RPMI7951 (cell line): ENCODE measurements at places on chromosomes 13 and 19.

GRCh38 chr19:43597876-43598275, 1.5 kb downstream of the ZNF576 start:
- no peak for DNase-seq

GRCh38 chr13:110341445-110342244, 34.6 kb downstream of the COL4A2 start:
- DNase-seq: no peak

DNA sequence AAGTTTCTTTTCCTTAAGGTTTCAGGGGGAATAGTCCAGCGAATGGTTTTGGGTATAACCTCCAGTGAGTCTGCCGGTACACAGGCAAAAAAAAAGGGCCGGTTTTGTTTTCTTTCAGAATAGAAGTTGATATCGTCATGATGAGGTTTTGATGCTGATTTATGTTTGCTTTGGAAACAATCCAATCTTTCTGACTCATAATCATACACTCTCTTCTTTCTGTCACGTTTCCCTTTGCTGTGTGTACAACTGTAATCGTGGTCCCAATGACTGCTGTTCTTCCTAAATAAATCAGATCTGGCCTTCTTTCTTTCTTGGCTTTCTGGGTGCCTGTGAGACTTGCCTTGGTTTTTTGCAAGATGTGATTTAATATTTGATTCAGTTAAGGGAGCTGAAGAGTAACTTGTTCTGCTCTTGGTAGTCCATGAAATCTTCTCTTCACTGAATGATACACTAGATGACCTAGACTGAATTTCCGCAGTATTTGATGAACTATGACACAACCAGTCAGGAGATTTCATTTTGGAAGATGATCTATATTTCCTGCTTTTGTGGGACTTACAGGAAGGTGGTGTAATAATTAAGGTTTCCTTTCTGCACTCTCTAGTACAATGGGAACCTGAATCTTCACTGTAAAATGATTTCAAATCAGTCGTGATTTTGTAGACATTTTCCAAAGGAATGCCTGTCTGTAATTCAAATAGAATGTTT, 34.9 kb upstream of the METTL21C start:
- DNase-seq: peak; percentile 66

GRCh38 chr19:15072930-15073647, 8.9 kb upstream of the OR1I1 start:
- peak; percentile 94 for DNase-seq

DNA sequence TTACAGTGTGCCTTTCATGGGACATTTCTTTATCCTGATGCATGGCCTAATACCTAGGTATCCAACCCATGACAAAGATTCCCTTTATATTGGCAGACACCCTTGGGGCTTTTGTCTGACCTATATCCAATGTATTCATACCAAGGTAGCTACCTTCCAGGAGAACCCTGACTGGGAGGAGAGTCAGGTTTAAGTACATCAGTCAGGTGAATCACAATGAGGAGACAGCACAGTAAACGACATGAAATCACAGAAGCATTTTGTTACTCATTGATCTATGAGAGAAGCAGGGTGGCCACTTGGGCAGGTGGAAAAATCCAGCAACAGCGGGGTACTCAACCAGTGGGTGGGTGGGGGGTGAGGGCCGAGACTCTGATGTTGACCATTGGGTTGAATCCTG, 527.4 kb upstream of the ATXN8OS start:
- no peak for DNase-seq

DNA sequence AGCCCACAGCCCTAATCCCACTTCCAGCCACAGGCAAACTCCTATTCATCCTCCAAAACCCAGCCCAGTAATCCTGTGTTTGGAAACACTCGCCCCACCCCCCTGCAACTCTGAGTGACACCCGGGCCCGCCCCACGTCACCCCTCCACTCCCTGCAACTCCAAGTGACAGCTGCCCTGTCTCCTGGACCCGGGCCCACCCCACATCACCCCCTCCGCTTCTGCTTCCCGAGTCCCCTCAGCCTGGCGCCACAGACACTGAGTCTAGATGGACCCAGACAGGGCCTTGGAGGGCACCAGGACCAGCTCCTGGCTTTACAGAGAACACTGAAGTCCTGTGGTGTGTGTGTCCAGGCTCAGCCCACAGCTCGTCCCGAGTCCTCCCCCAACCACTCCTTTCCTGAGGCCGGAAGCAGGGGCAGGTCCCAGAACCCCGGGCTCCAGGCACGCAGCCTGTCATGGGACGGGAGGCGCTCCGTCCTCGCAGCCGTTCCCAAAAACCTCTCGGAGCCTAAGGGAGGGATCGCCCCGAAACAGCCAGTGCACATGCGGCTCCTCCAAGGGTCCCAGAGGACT, 7.7 kb downstream of the REXO1 start:
- DNase-seq: peak; percentile 29

DNA sequence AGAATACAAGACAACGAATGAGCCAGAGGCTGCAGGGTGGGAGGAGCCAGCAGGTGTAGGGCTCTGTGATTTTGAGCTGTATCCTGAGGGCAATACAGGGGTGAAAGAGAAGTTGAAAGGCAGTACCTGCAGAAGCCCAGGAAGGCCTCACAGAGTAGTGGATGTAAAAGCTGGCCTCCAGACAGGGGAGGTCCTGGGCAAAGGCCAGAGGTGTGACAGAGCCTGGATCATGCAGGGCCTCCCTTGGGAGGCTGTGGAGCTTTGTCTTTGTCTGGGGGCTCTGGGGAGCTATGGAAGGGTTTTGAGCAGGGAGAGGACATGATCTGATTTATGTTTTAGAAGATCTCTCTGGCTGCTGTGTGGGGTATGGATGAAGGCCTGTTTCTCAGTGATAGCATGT, 2.7 kb downstream of the MEGF8 start:
- no peak for DNase-seq

DNA sequence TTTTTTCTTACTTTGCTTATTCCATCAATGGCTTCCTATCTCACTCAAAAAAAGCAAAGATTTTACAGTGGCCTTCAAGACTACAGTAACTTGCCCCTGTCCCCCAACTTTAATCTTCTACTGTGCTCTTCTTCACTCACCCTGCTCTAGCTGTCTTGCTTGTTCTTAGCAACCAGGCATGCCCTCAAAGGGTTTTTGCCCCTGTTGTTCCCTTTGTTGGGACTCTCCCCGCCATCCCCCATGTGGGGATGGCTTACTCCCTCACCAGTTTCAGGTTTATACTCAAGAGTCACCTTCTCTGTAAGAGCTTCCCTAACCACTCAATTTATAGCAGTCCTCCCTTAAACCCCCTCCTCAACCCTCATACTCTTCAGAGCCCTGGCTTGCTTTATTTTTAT, 5.4 kb downstream of the MTMR6 start:
- DNase-seq: no peak

GRCh38 chr19:55802281-55802680, 29.5 kb downstream of the NLRP11 start:
- DNase-seq: no peak

GRCh38 chr13:91111476-91112200, 235.8 kb upstream of the MIR17HG start:
- DNase-seq: no peak

- DNase-seq: no peak
These were observed 34.6 kb downstream of the NFIX start for GRCh38 chr19:13029893-13030292.

DNA sequence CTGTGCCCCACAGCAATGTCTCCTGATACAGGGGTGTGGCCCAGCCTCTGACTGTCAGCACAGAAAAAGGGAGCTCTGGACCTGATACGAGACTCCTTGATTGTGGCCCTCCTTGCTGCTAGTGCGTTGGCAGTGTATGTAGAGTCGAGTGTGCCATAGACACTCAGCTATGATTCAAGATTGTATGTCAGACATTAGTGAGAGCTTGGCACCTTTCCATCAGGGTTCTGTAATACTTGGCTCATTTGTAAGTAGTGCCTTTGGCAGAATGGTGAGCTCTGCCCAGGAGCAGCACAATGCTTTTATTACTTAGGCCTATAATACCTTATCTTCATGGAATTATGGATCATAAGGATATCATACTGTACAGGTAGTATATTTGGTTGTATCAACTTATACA, 83.4 kb downstream of the ATP8A2 start:
- DNase-seq: no peak

DNA sequence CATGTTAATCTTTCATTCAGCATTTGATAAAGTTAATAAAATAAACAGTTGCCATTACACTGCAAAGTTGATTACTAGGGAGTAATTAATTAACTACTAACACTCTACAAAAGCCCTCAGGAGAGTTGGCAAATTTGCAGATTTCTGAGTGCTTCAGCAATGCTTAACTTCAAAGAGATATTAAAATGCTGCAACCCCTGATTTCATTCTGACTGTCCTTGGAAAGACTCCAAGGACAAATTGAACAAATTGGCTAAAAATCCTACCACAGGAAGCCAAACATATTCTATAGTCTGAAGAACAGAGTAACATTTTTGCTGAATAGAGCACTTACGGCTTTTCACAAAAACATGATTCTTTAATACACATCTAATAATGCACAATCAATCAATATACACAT, 1543.0 kb downstream of the SLITRK5 start:
- no peak for DNase-seq

DNA sequence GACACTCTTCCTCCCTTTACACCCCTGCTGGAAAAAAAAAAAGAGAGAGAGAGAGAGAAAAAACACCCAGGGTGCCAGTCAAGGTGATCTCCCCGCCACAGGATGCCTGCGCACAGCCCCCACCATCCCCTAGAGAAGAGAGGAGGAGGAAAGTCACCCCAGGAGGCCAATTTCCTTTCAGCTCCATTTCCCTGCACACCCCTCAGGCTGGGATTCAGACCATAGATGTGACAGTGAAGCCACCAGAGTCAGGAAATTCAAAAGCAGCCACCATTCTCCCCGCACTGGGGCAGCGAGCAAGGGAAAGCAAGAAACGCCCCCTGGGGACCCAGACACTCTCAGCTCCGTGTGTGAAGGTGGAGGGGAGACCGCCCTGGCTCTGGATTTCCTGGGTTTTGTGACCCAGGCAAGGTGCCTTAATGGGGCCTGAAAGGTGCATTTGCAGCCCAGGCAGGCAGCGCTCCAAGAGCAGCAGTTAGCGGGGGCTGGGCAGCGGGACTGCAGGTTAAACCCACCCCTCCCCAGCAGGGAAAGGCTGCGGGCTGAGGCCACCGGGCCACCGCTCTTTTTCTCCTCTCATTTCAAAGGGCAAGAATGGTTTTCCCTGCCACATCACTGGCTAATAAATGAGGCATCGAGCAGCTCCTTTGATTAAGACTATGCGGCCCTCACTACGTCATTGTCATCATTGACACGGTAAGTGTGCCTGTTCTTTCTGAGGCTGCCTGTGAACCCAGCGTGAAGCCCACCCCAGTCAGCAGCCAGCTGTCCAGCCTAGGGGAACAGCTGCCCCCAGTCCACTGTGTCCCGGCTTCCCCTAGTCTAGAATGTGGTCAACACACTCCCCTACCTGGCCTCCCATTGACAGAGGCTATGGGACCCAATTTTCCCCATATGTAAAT, 83.8 kb upstream of the TM9SF2 start:
- no peak for DNase-seq

DNA sequence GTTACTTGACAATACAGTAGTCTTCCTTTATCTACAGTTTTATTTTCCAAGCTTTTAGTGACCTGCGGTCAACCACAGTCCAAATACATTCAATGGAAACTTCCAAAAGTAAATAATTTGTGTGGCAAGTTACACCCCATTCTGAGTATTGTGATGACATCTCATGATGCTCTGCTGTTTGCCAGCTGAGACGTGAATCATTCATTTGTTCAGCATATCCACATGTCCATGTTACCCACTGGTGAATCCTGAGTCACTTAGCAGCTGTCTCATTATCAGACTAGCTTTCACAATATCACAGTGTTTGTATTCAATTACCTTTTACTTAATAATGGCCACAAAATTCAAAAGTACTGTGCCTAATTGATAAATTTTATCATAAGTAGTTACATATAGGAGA, 179.8 kb downstream of the PRR20E start:
- DNase-seq: no peak

DNA sequence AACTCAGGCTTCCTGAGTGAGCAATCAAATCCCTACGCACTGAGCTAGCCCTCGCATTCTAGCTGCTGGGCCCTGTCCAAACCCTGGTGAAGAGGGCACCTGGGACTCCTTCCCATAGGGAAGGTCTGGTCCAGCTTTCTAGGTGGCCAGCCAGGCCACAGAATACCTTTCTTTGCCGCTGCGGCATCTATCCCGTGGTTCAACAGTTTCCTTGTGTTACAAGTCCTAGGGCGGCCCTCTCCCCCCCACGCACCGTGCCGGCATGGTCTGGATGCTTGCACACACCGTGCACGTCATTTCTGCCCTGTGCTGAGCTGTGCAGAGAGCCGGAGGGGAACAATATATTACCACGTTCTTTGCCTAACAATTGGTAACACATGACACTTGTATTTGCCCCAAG, 164.6 kb upstream of the TSHZ3 start:
- DNase-seq: no peak

DNA sequence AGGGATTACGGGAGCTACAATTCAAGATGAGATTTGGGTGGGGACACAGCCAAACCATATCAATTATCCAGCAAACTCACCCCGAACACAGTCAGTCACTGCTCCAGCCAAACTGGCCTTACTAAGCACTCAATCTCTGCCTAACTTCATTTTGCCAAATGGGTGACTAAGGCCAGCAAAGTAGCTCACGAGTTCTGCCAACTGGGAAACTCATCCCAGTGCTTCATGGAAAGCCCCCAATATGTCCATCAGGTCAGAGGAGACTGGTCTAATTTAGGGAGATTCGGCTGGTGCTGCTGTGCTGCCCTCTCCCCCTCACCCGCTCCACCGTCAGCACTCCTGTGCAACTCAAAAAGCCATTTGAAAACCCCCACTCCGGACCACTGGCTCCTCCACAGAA, 324.0 kb downstream of the FOXO1 start:
- DNase-seq: no peak

GRCh38 chr19:15124572-15125231, 17.5 kb downstream of the SYDE1 start:
- DNase-seq: no peak

GRCh38 chr19:29694669-29695627, 20.1 kb downstream of the C19orf12 start:
- peak; percentile 79 for DNase-seq

- no peak for DNase-seq
These were observed 24.1 kb downstream of the LGALS16 start for GRCh38 chr19:39679791-39680168.

DNA sequence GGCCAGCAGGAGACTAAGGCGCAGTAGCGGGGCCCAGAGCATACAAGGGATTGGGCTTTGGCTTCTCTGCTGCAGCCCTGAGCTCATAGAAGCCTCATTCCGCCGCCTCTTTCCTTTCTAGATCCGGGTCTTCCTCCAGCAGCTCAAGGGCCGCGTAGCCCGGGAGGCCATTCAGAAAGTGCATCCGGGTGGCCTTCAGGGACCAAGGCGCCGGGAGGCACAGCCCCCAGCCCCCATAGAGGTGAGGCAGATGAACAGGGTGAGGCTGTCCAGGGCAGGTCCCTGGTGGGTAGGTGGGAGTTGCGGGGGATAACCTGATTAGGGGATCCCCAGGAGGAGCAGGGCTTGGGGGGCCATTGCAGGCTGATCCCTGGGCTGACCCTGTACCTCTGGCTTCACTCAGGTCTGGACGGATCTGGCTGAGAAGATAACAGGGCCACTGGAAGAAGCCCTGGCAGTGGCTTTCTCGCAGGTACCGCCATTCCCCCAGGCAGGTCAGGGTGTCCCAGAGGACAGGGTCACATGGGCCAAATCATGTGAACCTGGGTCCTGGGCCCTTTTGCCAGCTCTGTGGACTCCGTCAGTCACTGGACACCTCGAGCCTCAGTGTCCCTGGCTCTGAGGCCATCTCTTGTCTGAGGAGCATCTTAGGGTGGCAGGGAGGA, 1.3 kb downstream of the SNAPC2 start:
- no peak for DNase-seq
